WERI-Rb-1 (cell line): ENCODE measurements at places on chromosomes 3 and 15.
A peak's percentile ranks its signal among the peaks of the same experiment; 100 is the strongest.

GRCh38 chr15:58070801-58071418 is 5.4 kb upstream of the ALDH1A2 start:
- peak; percentile 67 for DNase-seq

GRCh38 chr3:88147261-88147660 is 2.5 kb upstream of the C3orf38 start:
- DNase-seq: no peak

GRCh38 chr3:158845765-158846350 is 44.0 kb downstream of the MFSD1 start:
- DNase-seq: peak; percentile 33

- no peak for DNase-seq
Measured at GRCh38 chr15:65183865-65184159, 1.3 kb downstream of the CLPX start.

- no peak for DNase-seq
Measured at GRCh38 chr3:172201870-172202236, 162.5 kb downstream of the FNDC3B start.

- DNase-seq: no peak
Measured at GRCh38 chr3:79148786-79149185, 619.0 kb downstream of the ROBO1 start.

GRCh38 chr3:187750513-187751123 is 5.3 kb upstream of the BCL6 start:
- no peak for DNase-seq

GRCh38 chr15:59322056-59322759 is 50.5 kb downstream of the MYO1E start:
- no peak for DNase-seq

GRCh38 chr15:47887241-47887800 is 170.0 kb downstream of the SEMA6D start:
- DNase-seq: no peak

DNA sequence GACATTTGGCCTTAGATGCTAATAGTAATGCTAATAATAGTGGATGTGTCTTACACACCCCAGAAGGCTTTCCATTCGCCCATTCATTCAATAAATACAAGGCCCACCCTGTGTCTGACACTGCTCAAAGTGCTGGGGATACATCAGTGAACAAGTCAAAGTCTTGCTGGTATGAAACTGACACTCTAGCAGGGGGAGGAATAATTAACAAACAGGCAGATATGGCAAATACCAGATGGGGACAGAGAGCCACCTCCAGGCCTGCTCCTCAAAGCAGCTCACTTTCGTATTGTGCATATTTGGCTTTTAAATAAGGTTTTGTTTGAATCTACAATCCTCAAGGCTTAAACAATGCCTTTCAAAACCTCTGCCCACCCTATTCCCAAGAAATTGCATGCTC is 28.3 kb upstream of the LYZL4 start:
- DNase-seq: no peak

GRCh38 chr3:14261229-14261628 is 82.6 kb downstream of the LSM3 start:
- peak; percentile 85 for DNase-seq

DNA sequence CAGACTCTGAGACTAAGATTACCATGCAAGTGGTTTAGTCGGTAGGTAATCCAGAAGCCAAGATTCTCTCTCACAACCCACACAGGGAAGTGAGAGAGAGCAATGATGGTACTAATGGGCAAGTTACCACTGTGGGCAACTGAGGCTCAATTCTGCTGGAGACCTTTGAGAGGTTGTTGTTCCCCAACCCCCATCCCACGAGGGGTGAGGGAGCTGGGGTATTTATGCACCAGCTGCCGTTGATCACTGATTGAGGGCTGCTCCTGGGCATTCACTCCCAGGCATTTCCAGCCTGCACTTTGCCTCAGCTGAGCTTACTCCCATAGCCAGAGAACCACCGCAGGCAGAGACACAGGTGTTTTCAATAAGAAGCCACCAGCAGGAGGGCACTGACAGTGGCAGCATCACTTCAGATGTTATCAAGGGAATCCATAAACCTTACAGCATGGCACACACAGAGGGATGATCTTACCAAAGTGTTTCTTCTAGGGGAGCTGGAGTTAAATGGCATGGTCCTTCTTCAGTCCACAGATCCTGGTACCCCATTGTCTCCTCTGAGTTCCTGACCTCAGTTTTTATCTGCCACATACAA is 15.0 kb upstream of the CCDC174 start:
- DNase-seq: no peak

GRCh38 chr3:55469957-55470526 is 17.1 kb downstream of the WNT5A start:
- DNase-seq: no peak

DNA sequence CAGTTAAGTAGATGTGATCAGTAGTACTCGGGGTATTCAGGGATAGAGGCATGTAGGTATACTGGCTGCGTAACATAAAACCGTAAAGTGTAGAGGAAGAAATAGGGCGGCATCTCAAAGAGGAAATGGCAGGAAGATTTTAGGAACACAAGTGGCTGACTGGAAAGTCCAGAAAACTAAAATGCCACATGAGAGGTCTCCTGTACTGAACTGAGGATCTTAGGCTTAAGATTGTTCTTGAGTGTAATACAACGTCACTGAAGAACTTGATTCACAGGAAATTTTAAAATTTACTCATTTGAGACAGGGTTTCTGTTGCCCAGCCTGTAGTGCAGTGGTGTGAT is 2.3 kb upstream of the LMLN start:
- no peak for DNase-seq
